ENCODE measurements at places on chromosomes 2 and 18. TPM values are rescaled to one million over a fixed set of nuclear protein-coding genes. Genes with fewer than 3 reads are reported as not detected.

GPBAR1 gene
- 1.1 TPM for total RNA-seq

- no peak overlapping the region for H3K4me3 ChIP-seq
- no peaks in the 10 kb centered on the region for H3K27me3 ChIP-seq
- no peak for DNase-seq
- peaks cover 12% of the 10 kb centered on the region for H3K36me3 ChIP-seq
- H3K4me1 ChIP-seq, result no peaks in the 10 kb centered on the region
- no peak overlapping the region for H3K27ac ChIP-seq
Measured at GRCh38 chr18:79928563-79928960, 22.9 kb downstream of the SLC66A2 start.

GRCh38 chr2:80968450-80968849 lies 663.9 kb upstream of the LRRTM1 start:
- no peak for DNase-seq
- no peaks in the 10 kb centered on the region for H3K4me1 ChIP-seq
- H3K4me3 ChIP-seq, result no peak overlapping the region
- no peaks in the 10 kb centered on the region for H3K27me3 ChIP-seq
- H3K27ac ChIP-seq, result no peak overlapping the region

WNT6 gene
- total RNA-seq, result 0.20 TPM

DNA sequence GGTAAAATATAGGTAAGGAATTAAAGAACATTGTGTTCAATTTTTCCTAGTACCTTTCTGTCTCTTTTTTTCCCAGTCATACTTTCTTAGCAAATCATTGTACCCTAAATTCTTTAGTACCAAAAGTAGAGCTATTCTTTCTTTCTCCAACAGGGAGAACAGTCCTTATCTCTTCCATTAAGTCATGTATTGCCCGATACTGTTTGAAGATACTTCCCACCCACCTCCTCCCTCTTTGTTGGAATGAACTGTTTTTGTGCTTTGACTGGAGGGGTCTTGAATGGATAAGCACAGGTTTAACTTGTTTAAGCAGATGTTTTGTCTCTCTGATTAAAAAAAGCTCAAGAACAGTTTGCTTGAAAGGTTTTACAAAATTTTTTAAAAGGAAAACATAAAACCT lies 41.3 kb downstream of the RAB10 start:
- no peaks in the 10 kb centered on the region for H3K36me3 ChIP-seq
- H3K4me3 ChIP-seq, result no peak overlapping the region
- no peaks in the 10 kb centered on the region for H3K4me1 ChIP-seq
- no peaks in the 10 kb centered on the region for H3K27me3 ChIP-seq

DNA sequence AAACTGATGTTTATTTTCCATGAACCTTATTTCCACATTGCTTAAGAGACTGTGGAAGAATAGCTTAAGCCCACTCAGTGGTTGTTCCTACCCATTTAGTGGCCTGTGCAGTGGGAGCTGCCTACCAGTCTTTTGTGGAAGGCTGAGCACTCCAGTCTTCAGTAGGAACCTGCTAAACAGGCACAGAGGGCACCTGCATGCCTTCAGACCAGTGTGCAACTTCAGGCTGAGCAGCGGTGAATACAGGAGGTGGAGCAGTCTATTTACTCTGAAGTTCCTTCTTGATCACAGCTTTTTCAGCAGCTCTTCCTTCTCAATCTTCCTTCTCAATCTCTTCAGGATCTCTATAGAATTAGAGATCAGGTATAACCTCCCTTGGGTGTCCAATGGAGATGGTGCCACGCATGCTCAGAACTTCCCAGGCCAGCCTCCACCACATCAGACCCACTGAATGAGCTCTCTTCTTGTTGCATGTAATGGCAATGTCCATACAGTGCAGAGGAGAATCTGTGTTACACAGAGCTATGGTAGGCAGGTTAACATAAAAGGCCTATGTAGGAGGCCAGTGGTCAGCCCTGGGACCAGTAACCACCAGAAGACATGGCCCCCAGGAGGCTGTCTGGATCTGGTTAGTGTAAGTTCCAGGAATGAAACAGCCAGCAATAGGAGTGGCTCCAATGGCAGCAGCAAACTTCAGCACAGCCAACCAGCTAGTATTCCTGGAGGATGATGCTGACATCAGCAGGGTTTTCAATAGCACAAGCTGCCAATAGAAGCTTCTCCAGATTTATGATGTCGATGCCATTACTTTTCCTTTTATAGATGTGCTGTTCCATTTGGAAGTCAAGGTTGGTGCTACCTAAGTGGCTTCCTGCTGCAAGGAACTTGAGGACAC lies 47.9 kb upstream of the MAT2A start:
- no peak overlapping the region for H3K27ac ChIP-seq
- H3K36me3 ChIP-seq, result no peaks in the 10 kb centered on the region
- no peak for DNase-seq
- peaks cover 3% of the 10 kb centered on the region for H3K27me3 ChIP-seq
- H3K4me3 ChIP-seq, result no peak overlapping the region

RGPD4 gene
- total RNA-seq, result 0.20 TPM

GRCh38 chr2:72581560-72582181 lies 244.2 kb downstream of the EXOC6B start:
- H3K4me3 ChIP-seq, result no peak overlapping the region
- no peak for DNase-seq
- no peaks in the 10 kb centered on the region for H3K4me1 ChIP-seq
- no peaks in the 10 kb centered on the region for H3K36me3 ChIP-seq

DNA sequence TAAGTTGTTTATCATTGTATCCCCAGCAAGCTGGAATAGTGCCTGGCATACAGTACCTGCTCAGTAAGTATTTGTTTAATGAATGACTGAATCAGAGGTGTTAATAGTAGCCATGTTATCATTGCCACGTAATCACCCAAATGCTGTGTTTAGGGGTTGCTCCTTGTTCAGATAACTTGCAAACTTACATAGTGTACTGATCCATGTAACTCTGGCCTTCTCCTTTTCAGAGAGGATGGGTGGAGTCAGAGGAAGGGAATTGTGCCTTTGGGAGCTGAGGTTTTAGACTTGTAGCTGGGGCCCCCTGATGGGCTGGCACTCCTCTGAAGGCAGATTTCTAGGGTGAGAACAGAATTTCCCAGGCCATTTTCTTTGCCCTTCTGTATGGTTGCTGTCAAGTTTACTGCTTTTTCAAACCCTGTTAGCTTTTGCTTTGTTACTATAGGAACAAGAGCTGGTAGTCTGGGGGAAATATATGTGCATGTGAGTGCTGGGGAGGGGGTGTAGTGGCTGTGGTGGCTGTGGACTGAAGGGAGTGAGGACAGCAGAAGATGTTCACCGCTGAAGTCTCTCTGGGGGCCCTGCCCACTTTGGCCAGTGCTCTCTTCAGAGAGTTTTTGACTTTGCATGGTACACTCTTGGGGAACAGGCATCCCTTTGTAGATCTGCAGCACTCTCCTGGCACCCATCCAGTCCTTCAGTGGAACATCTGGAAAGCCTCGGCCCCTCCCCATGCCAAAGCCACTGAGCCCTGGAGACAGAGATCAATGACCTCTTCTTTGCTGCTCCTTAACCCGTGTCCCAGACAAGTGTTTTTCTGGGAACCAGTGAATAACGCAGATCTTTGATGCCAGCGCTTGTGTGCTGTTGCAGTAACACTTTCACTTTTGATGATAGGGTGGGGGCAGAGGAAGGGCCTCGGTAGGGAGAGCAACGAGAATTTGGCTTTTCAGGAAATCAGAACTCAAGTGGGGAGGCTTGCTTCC lies 209.0 kb downstream of the PRKCE start:
- H3K4me1 ChIP-seq, result peaks cover 21% of the 10 kb centered on the region
- peak overlapping the region; percentile 25 for H3K4me3 ChIP-seq
- H3K27ac ChIP-seq, result no peak overlapping the region
- DNase-seq, result peak; percentile 10
- H3K27me3 ChIP-seq, result no peaks in the 10 kb centered on the region

DNA sequence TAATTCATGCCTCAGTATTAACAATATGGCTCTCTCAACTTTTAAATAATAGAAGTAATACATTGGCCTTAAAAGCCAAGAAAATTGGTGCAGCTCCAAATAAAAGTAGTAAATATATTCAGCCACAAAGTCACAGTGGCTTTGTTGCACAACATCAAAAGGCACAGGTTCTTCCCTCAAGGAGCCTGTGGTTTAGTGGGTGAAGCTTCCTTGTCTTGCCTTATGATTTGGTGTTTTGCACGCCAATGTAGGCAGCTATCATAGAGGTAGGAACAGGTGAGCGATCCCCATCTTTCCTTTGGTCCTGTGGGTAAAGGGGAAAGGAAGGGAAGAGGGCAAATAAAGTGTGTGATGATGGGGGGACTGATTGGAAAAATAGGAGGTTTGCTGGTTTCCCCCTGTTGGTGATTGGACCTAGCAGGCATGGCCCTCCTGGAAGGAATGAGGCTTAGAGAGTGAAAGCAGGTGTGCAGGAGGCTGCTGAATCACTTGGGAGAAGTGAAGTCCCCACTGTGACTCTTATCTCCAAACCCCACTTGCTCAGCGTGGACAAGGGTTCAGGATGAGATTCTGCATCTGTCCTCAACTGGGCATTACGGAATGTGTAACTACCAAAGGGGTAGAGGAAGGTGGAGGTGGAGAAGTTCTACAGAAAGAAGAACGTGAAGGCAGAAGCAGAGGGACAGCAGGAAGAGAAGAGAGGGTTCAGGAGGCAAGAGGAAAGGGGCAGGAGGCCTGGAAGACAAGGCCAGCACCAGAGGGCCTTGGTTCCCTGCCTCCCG lies 20.1 kb upstream of the TNP1 start:
- no peaks in the 10 kb centered on the region for H3K36me3 ChIP-seq
- no peak overlapping the region for H3K4me3 ChIP-seq
- H3K27me3 ChIP-seq, result no peaks in the 10 kb centered on the region
- no peak overlapping the region for H3K27ac ChIP-seq
- no peak for DNase-seq

YES1 gene
- total RNA-seq, result 16.3 TPM

EML6 gene
- 1.3 TPM for total RNA-seq

- H3K27ac ChIP-seq, result peak overlapping the region; percentile 53
- DNase-seq, result no peak
- H3K27me3 ChIP-seq, result no peaks in the 10 kb centered on the region
- H3K36me3 ChIP-seq, result peaks cover 61% of the 10 kb centered on the region
- H3K4me1 ChIP-seq, result peaks cover 10% of the 10 kb centered on the region
- H3K4me3 ChIP-seq, result no peak overlapping the region
Measured at GRCh38 chr2:143205106-143205764, 76.0 kb downstream of the ARHGAP15 start.

DNA sequence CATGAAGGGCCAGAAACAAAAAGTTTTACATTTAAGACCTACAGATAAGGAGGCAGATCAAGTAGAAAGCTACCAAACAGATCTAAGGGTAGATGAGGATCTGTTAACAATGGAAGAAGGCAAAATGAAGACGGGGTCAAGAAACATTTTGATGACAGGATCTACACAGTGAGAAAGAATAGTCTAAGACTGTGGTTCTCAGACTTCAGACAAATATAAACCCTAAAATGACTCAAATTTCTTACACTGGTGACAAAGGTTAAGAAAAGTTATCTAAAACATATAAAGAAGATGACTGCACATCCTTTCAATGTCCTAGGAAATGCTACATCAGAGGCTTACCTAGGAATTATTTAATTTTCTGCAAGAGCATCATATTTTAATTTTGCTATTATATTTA lies 34.4 kb downstream of the TRIP12 start:
- no peak overlapping the region for H3K27ac ChIP-seq
- DNase-seq, result no peak

GRCh38 chr2:212193803-212194202 lies 344.8 kb downstream of the ERBB4 start:
- no peaks in the 10 kb centered on the region for H3K27me3 ChIP-seq
- no peaks in the 10 kb centered on the region for H3K4me1 ChIP-seq
- DNase-seq, result no peak
- no peak overlapping the region for H3K4me3 ChIP-seq
- H3K27ac ChIP-seq, result no peak overlapping the region
- no peaks in the 10 kb centered on the region for H3K36me3 ChIP-seq

DNA sequence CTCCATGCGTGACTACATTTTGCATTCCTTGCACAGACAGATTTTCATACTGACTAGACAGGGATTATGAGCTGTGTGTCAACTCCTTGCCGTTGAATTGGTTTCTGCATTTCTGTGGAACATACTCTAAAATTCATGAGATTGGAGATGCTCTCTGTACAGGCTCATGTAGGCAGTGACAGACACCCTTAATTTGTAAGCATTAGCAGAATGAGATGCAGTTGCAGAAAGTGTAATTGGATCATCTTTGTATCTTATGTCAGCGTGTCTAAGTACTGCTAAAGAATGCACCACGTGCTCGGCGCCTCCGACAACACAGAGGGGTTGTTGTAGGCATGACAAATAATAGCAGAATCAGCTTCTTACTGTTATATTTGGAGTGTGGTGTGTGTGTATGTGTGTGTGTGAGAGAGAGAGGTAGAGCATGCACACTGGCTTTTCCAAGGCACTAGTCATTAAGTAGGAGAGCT lies 212.4 kb downstream of the CMPK2 start:
- no peak overlapping the region for H3K27ac ChIP-seq
- DNase-seq, result no peak
- H3K36me3 ChIP-seq, result no peaks in the 10 kb centered on the region
- no peaks in the 10 kb centered on the region for H3K4me1 ChIP-seq

KCNJ3 gene
- total RNA-seq, result not detected

DPYSL5 gene
- not detected for total RNA-seq

- peak overlapping the region; percentile 86 for H3K27ac ChIP-seq
- H3K4me3 ChIP-seq, result no peak overlapping the region
- peaks cover 30% of the 10 kb centered on the region for H3K4me1 ChIP-seq
- DNase-seq, result peak; percentile 76
Measured at GRCh38 chr2:105737980-105738657, 6.6 kb upstream of the NCK2 start.

SLC23A3 gene
- total RNA-seq, result 0.85 TPM
